ENCODE measurements at places on chromosomes 1 and 21. TPM values are rescaled to one million over a fixed set of nuclear protein-coding genes. Genes with fewer than 3 reads are reported as not detected.

PTGER3 gene
- 0.07 TPM for total RNA-seq

PKP1 gene
- total RNA-seq = not detected

LCE6A gene
- total RNA-seq = not detected

RHD gene
- total RNA-seq = not detected

CNTN2 gene
- not detected for total RNA-seq

OR2L3 gene
- total RNA-seq = not detected

SLC35F3 gene
- total RNA-seq = 7.3 TPM

OR2L2 gene
- total RNA-seq = not detected

GIPC2 gene
- not detected for total RNA-seq

TFF2 gene
- not detected for total RNA-seq

CELSR2 gene
- total RNA-seq = 1.5 TPM

CR1L gene
- total RNA-seq = not detected

SPATA6 gene
- total RNA-seq = not detected

LMOD1 gene
- not detected for total RNA-seq
